ENCODE measurements at places on chromosomes 6 and 20. TPM values are rescaled to one million over a fixed set of nuclear protein-coding genes. Genes with fewer than 3 reads are reported as not detected.

- DNase-seq: no peak
Observed at GRCh38 chr6:137492289-137493217, 1.6 kb downstream of the OLIG3 start.

GRCh38 chr6:17884498-17885478 is 102.6 kb downstream of the KIF13A start:
- DNase-seq: no peak

DNA sequence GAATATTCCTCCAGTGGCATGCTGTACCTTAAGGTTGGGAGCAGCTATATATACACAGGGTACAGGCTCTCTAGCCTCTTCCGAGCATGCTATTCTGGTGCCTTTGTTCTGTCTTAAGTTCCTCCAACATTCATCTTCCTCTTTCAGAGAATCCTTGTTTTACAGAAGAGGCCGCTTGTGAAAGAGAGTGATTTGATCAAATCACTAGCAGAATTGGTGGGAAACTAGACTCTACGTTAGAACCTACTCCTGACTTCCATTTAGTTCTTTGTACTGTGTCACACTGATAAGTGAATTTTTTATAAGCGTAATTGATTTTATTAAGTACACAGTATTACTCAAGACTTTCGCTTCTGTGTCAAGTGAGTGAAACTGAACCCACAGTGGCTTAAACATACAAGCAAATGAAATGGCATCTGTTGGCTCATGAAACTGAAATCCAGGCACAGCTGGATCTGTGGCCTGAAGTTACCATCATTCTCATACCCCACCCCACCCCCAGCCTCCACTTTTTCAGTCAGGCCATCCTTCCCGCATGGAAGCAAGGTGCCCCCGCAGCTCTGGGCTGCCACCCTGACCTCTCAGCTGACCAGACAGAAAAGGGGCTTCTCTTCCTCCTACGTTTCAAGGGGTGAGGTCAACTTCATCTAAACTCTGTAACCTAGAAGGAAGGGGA is 102.3 kb downstream of the RPP40 start:
- DNase-seq: no peak

DNA sequence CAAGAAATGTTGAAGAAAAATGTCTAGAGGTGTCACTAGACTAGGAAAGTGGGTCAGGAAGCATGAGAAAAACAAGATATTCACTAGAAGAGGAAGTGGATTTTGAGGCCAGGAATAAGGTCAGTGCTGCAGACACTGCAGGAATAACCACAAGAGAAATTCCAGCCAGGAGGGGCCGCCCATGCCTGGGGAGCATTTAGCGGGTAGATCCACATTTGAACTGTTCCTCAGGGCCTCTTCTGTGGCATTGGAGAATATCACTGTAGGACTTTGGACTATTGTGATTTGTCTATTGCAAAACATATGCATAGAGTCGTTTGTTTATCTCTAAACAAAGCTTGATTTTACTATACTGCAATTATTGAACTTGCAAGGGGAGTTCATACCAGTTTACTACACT is 49.6 kb upstream of the CCDC28A start:
- DNase-seq: peak; percentile 63

The OR11A1 gene
- total RNA-seq: not detected

The IPCEF1 gene
- total RNA-seq: not detected

DNA sequence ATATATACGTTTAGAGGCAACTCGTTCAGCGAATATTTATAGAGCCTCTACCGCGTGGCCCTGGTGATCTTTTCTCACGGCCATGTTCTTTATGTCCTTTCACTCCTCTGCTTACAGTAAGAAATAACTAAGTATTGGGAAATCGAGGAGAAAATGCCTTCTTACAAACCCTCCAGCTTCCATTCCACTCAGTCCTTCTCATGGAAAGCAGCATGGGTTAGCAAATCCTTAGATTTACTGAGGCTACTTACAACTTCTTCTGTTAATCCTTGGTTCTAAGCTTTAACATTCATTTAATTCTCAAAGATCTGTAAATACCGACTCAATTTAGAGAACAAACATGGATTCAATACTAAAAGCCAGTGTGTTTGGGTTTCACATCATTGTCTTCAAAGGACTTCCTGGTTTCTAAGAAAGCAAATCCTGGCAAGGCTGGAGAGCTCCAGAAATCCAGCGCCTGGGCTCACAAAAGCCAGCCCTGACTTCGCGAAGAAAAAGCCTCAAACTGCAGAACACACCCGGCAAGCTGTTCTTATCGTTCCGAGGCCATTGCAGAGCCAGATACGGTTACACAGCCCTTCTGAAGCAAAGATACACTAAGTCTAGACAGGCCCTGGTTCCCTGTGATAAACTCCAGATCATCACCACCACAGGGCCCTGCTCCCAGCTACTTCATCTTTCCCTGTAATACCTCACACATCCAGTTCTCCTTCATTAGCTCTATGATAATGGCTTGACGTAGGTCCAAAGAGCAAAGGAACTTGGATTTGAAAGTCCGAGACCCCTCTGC is 19.2 kb downstream of the AGPAT4 start:
- no peak for DNase-seq

GRCh38 chr20:14406495-14406894 is 69.1 kb upstream of the FLRT3 start:
- no peak for DNase-seq

The COL11A2 gene
- 5.5 TPM for total RNA-seq

DNA sequence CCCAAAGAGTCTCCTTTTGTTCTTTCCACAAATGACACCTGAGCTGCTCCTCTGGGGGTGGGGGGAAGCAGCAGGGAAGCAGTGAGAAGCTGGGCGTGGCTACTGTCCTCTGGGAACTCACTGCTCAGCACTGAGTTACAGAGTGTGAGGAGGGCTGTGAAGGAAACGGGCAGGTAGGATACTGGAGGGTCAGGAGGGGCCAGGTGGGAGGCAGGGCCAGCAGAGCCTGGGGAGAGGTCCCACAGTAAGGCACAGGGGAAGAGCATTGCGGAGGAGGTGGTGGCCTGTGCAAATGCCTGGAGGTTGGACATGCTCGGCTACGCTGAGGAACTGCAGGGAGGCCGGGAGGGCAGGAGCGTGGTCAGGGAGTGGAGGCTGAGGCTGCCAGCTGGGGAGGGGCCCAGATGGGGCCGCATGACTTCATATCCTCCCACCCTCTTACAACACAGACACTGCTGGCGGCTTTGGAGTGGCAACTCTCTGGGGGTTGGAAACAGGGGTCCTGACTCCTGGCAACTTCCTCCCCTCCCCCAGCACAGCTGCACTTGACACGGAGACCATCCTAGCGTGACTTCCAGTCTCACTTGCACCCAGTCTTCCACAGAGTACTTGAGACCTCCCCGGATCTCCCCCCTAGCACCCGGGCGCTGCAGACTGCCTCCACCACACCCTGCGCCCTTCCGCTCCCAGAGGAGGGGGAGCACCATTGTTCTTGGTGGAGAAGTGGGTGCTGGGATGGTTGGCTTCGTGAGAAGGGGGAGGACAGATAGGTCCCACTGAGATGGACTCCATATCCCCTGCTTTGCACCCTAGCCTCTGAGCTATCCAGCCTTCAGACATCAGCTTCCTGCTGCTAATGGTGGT is 34.2 kb downstream of the RBM38 start:
- DNase-seq: no peak

The CRISP3 gene
- total RNA-seq: not detected

DNA sequence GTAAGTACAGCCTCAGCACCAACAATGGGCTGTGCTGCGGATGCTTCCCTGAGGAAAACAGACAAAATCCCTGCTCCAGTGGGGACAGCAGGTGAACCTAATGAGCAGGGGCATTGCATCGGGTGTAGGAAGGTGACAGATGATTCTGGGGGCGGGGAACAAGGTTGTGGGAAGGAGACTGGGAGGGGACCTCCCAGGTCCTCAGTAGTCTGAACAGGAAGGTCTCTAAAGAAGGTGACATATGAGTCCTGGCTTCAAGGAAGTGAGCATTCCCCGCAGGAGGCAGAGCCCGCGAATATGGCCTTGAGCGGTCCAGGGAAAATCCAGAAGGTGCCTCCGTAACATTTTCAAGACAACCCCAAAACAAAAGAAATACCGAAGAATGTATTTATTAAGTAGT is 19.4 kb downstream of the ULBP1 start:
- DNase-seq: no peak

The ATP9A gene
- 7.9 TPM for total RNA-seq

- no peak for DNase-seq
Observed at GRCh38 chr6:111911428-111911827, 38.2 kb upstream of the FYN start.

The WFDC10B gene
- total RNA-seq: not detected

GRCh38 chr6:112207776-112208175 is 46.6 kb downstream of the LAMA4 start:
- DNase-seq: no peak
